ENCODE measurements at places on chromosomes 11 and 22. TPM values are rescaled to one million over a fixed set of nuclear protein-coding genes. Genes with fewer than 3 reads are reported as not detected.

The CSNK2A3 gene
- 0.66 TPM for total RNA-seq

The PHF21B gene
- not detected for total RNA-seq

The SHISA8 gene
- total RNA-seq = not detected

The POTEH gene
- not detected for total RNA-seq

The APOA1 gene
- 0.20 TPM for total RNA-seq

The RTN4RL2 gene
- 0.27 TPM for total RNA-seq

The CDCA5 gene
- 68.1 TPM for total RNA-seq

The SPDYC gene
- not detected for total RNA-seq

The CABP7 gene
- not detected for total RNA-seq

DNA sequence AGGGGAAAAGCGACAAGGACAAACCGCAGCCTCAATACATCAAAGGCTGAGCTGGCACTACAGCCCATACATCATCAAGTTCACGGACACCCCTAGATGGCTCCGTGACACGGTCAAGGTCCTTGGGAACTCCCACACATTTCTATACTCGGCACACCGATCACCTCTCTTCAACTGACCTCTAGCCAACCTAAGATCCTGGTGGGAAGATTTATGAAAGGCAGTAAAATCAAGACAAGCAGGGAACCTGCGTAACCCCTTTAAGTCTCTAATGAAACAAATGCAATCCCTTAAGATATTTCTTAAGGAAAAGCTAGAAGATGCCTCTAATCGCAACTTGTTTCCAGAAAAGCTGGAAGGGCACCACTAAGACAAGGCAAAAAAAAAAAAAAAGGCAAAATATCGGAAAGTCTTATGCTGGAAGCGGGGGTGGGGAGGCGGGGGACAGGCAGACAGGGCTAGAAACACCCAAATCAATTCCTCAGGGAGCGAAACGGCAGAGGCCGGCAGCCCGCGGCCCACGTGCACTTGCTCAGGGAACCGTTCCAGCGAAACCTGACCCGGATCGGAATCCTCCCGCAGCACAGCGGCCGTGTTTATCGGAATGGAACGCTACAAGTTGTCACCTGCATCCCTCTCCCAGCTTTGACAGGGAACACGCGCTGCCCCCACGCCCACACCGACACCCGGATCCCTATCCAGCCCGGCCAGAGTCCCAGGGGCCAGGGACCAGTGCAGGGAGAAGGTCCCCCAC is 1.4 kb downstream of the ARHGAP20 start:
- H3K4me1 ChIP-seq = peaks cover 3% of the 10 kb centered on the region
- H3K4me3 ChIP-seq = no peak overlapping the region
- no peak for DNase-seq
- H3K36me3 ChIP-seq = no peaks in the 10 kb centered on the region
- peaks cover 11% of the 10 kb centered on the region for H3K27me3 ChIP-seq

GRCh38 chr11:131748151-131749050 is 378.0 kb downstream of the NTM start:
- H3K27me3 ChIP-seq = no peaks in the 10 kb centered on the region
- H3K4me1 ChIP-seq = no peaks in the 10 kb centered on the region
- H3K4me3 ChIP-seq = no peak overlapping the region
- no peak for DNase-seq

DNA sequence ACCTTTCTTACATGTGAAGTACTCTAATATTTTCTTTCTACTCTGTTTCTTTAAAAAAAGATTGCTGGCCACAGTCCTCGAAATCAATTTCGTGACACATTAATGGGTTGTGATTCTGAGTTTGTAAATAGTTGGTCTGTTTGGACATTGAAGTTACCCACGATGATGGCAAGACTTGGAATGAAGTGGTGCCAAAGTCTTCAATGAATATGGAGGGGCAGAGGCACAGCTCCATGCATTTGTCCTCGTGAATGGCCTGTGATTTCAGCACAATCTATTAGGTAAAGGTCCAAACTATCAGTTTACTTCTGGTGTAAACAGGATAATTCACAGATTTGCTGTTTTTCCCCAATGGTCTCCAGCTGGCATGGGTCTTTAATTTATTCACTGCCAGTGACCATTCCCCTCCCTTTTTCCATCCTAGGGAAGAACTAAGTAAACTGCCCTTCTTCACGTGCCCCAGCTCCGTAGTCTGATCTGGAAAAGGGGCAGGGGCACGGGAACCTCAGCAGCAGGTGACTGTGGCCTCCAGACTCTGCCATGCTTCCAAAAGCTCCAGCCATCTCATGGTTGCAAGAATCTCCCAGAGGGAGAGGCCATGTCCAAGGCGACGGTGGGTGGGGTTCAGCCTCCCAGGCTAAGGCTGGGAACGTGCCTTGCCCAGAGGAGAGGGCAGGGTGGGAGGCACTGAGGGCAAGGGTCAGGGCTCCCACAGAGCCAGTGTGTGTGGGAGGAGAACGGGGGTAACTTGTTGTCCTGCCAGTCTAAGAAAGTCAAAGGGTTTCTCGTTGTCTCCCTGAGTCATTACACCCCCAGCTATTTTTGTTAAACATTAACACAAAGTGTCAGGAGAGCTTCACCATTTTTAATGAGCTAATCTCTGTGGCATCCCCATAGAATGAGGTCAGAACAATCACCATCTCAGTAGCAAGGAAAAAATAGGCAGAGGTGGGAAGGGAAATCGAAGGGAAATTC is 16.9 kb upstream of the PEX26 start:
- H3K36me3 ChIP-seq = no peaks in the 10 kb centered on the region
- no peak for DNase-seq
- no peak overlapping the region for H3K4me3 ChIP-seq
- no peak overlapping the region for H3K27ac ChIP-seq

GRCh38 chr11:75072582-75072981 is 24.1 kb downstream of the OR2AT4 start:
- no peaks in the 10 kb centered on the region for H3K27me3 ChIP-seq
- no peak overlapping the region for H3K4me3 ChIP-seq

DNA sequence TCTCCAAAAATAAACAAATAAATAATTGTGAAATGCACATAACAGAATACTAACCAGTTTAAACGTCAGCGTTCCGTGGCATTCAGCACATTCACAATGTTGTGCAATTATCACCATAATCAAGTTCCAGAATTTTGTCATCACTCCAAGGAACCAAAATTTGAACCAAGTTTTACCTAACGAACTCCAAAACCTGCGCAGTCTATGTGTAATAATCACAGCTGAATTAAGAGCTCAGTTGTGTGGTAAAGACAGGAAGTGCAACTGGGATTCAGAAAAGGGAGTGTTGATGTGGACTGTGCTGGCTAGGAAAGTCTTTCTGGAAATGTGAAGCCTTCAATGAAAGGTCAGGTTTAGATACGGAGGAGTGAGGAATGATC is 5.4 kb upstream of the MCAM start:
- H3K36me3 ChIP-seq = no peaks in the 10 kb centered on the region
- no peaks in the 10 kb centered on the region for H3K4me1 ChIP-seq
- no peaks in the 10 kb centered on the region for H3K27me3 ChIP-seq
- H3K27ac ChIP-seq = no peak overlapping the region

DNA sequence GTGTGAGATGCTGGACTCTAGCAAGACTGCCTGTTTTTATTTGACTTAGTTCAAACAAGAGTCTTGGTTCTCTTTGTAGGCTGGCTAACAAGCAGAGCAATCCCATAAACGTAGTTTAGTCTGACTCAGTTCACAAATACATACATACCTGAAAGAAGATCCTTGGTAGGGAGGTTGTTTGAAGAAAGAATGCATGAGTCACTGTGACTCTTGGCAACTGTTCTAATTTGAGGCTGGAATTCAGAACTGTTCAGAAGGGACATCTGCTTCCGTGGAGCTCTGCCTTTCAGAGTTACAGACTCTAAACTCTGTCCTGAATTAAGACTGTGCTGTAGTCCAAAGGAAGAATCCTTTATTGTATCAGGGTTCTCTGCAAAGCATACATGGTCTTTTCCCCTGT is 32.2 kb downstream of the C2CD3 start:
- H3K4me3 ChIP-seq = no peak overlapping the region
- DNase-seq = no peak
- no peaks in the 10 kb centered on the region for H3K4me1 ChIP-seq

DNA sequence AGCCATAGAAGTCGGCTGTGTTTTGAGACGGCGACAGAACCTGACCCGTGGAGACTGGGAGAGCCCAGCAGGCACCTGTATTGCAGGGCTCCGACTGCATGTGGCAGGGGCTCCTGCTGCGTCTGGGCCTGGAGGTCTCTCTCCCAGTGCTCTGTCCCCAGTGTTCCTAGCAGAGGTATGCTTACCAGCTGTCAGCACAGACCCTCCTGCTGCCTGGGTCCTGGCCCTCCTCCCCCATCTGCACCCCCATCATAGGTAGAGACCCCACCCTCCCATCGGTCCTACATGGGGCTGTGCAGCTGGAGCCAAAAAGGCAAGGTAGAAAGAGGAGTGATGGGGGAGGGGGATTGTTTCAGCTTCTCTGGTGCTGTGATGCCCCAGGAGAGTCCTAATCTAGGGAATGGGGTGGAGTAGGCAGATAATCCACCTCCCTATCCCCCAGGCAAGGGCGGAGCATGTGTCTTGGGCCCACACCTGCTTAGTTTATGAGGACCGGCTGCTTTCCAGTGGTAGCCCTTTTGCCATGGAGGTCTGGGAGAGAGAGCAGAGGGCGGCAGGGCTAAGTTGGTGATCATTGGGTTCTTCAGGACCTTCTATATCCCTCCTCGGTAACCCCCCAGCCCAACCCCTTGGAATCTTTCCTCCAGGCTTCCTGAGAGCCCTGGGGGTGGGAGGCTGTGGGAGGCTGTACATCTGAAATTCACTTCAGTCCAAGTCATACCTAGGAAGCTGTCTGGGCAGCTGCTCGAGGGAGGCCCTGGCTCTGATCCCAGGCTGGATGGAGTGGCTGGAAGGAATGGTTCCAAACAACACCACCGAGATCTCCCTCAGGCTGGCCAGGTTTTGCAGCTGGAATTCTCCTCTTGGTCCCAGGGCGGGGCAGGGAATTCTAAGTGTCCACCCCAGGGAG is 5.3 kb downstream of the SLC7A4 start:
- no peak overlapping the region for H3K4me3 ChIP-seq
- H3K4me1 ChIP-seq = peaks cover 15% of the 10 kb centered on the region
- DNase-seq = no peak
- no peaks in the 10 kb centered on the region for H3K36me3 ChIP-seq
- no peak overlapping the region for H3K27ac ChIP-seq
- H3K27me3 ChIP-seq = no peaks in the 10 kb centered on the region

GRCh38 chr11:67593565-67593905 is 9.9 kb downstream of the GSTP1 start:
- H3K4me3 ChIP-seq = no peak overlapping the region
- no peak overlapping the region for H3K27ac ChIP-seq
- no peak for DNase-seq
- no peaks in the 10 kb centered on the region for H3K4me1 ChIP-seq
- H3K27me3 ChIP-seq = no peaks in the 10 kb centered on the region

GRCh38 chr11:13108416-13108815 is 99.3 kb downstream of the RASSF10 start:
- H3K36me3 ChIP-seq = no peaks in the 10 kb centered on the region
- DNase-seq = no peak
- H3K4me1 ChIP-seq = no peaks in the 10 kb centered on the region
- no peaks in the 10 kb centered on the region for H3K27me3 ChIP-seq
- no peak overlapping the region for H3K27ac ChIP-seq

GRCh38 chr11:121179306-121179705 is 78.3 kb downstream of the TECTA start:
- no peaks in the 10 kb centered on the region for H3K27me3 ChIP-seq
- H3K4me3 ChIP-seq = no peak overlapping the region
- H3K4me1 ChIP-seq = no peaks in the 10 kb centered on the region

DNA sequence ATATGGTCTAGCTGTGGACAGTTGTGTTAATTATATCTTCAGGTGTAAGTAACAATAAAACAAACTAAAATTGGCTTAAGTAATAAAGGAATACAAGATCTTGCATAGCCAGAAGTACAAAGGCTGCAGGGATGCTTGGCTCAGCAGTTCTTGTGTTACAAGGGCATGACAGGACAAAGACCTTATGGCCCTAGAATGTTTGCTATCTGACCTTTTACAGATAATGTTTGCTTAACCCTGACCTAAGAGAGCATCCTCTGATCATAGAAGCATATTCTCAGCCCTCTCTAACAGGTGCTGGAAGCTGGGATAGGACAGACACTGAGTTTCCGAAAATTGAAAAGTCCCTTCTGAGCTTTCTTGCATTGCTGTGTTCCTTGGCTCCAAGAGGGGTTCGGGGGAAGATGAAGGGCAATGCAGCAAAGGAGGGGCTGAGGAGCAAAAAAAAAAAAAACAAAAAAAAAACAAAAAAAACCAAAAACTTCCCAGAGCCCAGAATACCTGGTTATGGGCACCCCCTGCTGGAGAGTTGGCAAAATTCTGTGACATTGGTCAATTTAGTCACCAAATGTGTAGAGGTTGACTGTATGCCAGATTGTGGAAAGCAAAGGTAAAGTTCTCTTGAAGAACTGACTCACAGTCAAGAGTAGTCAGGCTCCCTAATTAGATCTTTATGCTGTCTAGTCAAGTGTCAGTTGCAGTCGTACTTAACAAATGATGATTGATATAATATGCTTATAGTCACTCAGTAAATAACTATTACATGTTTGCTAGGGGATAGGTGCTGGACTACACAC is 10.4 kb upstream of the HIKESHI start:
- no peak overlapping the region for H3K27ac ChIP-seq
- DNase-seq = peak; percentile 30
- H3K36me3 ChIP-seq = no peaks in the 10 kb centered on the region
- no peak overlapping the region for H3K4me3 ChIP-seq
- H3K27me3 ChIP-seq = no peaks in the 10 kb centered on the region
- H3K4me1 ChIP-seq = peaks cover 27% of the 10 kb centered on the region

GRCh38 chr11:121575250-121575962 is 122.6 kb upstream of the SORL1-AS1 start:
- H3K4me1 ChIP-seq = no peaks in the 10 kb centered on the region
- peaks cover 59% of the 10 kb centered on the region for H3K36me3 ChIP-seq
- H3K4me3 ChIP-seq = no peak overlapping the region
- no peak for DNase-seq
- H3K27ac ChIP-seq = no peak overlapping the region

GRCh38 chr11:30546334-30546733 is 39.8 kb downstream of the MPPED2 start:
- no peaks in the 10 kb centered on the region for H3K27me3 ChIP-seq
- H3K4me1 ChIP-seq = no peaks in the 10 kb centered on the region
- H3K4me3 ChIP-seq = no peak overlapping the region
- no peaks in the 10 kb centered on the region for H3K36me3 ChIP-seq
- H3K27ac ChIP-seq = no peak overlapping the region
- DNase-seq = no peak

GRCh38 chr11:12724301-12725054 is 50.3 kb downstream of the TEAD1 start:
- DNase-seq = no peak
- no peak overlapping the region for H3K4me3 ChIP-seq
- H3K27me3 ChIP-seq = peaks cover 4% of the 10 kb centered on the region

- H3K4me3 ChIP-seq = no peak overlapping the region
- DNase-seq = no peak
- no peaks in the 10 kb centered on the region for H3K4me1 ChIP-seq
- no peaks in the 10 kb centered on the region for H3K36me3 ChIP-seq
Observed at GRCh38 chr11:132692891-132693290, 839.4 kb downstream of the OPCML start.

- H3K27ac ChIP-seq = no peak overlapping the region
- no peaks in the 10 kb centered on the region for H3K36me3 ChIP-seq
- no peak overlapping the region for H3K4me3 ChIP-seq
Observed at GRCh38 chr22:44155115-44155514, 25.6 kb upstream of the PARVG start.

Measured in naive thymus-derived CD4-positive, alpha-beta T cell (primary cell).